ENCODE measurements at places on chromosomes 12 and 14.

DNA sequence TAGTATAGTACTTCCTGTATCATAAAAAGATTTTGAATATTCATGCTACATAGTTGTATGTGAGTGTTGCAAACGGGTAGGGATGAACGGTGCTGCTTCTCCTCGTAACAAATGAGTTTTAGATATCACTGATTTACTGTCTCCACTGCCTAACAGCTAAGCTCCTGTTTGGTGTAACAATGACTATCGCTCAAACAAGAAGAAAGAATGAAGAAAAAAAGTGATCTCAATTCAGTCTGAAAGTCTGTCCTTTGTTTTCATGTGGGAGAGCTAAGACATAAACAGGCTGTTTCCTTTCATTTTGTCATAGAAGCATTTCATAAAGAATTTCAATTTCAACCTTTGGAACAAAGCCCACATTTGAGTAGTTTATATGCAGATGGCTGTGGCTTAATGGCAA, 26.1 kb upstream of the RTRAF start:
- DNase-seq, result no peak

GRCh38 chr12:8581098-8581784, 31.4 kb downstream of the AICDA start:
- DNase-seq, result no peak

DNA sequence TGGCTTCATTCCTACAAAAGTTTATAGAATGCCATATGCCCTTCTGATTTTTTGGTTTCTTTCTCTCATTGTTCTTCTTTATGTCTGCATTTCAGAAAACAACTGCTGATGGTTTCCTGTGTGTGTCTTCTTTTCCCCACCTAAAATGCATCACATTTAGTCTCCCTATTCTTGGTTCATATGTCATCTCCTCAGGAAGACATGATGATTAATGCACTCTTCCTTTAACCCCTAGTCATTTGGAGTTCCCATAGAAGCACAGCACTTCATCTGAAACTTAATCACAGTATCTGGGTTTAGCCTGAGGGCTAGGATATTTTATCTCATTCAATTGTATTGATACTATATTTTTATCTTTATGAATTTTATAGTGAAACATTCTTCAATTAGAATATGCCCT, 21.5 kb downstream of the GNPNAT1 start:
- no peak for DNase-seq

DNA sequence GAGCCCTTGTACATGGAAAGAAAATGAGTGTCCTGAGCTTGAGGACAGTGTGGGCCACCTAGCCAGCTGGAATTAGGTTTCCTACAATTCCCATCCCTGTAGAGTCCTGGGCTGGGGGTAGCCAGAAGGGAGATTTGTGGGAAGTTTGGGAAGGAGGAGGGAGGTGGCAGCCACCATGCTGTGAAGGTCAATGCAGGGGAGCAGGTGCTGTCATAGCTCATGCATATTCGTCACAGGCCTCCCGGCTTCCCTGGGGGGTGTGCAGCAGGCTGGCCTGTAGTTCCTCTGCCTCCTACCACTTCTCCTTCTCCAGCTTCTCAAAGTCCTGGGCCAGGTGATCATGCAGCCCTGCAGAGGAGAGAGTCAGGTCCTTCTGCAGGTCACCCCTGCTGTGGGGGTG, 121.3 kb downstream of the TBX3 start:
- DNase-seq, result no peak

GRCh38 chr12:58647495-58647894, 272.8 kb downstream of the LRIG3 start:
- no peak for DNase-seq

DNA sequence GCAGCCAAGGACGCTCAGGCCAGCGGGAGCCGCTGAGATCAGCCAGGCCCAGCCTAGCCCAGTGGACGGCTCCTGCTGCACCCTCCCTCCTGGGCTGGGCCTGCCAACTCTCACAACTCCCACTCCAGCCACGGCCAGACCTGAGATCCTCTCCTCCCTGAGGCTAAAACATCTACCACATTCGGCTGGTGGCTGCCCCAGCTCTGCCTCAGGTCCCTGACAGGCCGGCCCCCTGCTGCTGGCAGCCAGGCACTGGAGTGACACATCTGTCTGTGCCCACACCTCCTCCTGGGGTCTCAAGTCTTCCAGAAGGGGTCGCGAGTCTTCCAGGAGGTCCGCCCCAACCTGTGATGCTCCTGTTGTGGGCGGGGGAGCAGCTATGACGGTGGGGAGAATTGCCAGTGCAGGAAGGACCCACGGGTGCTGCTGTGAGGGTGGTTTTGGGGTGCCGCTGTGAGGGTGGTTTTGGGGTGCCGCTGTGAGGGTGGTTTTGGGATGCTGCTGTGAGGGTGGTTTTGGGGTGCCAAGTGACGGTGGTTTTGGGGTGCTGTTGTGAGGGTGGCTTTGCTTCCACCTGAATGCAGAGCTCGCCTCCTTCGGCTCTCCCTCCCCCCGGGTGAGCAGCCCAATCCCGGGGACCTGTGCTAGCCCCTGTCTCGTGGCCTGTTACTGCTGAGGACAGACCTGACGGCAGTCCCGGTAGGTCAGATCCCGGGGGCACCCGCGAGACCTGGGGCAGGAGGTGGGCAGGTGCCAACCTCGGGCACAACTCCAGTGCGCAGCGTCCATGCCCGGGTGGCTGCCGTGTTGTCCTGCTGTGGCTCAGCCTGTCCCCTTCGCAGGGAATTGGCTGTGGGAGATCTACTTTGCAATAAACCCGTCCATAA, 27.5 kb upstream of the C14orf180 start:
- no peak for DNase-seq

GRCh38 chr14:62017651-62018230, 255.5 kb downstream of the SNAPC1 start:
- no peak for DNase-seq

DNA sequence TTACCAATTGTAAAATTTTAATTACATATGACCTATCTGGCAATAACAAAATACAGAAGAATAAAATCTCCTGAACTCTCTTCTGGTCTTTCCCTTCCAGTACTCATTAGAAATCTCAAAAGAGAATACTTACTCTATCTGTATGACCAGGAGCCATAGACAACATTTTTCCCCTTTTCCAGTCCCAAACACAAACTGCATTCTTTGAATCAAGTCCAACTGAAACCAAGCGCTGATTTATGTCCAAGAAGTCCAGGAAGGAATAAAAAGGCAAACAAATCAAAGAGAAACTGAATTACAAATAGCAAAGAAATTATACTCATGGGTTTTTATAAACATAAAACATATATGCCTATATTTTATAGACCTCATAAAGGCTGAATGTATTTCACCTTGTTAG, 46.7 kb downstream of the EML5 start:
- DNase-seq, result no peak

GRCh38 chr12:18753481-18754123, 15.7 kb downstream of the CAPZA3 start:
- no peak for DNase-seq

- no peak for DNase-seq
Observed at GRCh38 chr14:45222485-45223262, 30.3 kb downstream of the MIS18BP1 start.
